ENCODE measurements at places on chromosomes 3 and 15.
A peak's percentile ranks its signal among the peaks of the same experiment; 100 is the strongest.

DNA sequence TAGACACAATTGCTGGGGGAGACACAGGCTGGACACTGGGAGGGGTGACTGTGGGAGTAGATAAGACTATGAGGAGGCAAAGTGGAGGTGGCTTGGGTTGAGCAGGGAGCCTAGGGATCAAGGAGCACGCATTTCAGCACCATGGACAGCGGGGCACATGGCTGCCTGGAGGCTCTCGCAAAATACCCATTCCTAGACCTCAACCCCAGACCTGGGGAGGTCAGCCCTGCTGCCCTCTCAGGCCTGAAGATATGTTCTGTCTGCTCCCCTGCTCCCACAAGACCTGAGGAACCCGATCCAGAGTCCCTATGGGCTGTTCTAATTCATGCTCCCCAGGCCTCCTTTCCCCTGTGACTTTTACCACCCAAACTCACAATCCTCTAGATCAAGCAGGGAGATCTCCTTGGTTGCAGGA, 16.0 kb upstream of the CPEB1 start:
- DNase-seq: peak; percentile 57

DNA sequence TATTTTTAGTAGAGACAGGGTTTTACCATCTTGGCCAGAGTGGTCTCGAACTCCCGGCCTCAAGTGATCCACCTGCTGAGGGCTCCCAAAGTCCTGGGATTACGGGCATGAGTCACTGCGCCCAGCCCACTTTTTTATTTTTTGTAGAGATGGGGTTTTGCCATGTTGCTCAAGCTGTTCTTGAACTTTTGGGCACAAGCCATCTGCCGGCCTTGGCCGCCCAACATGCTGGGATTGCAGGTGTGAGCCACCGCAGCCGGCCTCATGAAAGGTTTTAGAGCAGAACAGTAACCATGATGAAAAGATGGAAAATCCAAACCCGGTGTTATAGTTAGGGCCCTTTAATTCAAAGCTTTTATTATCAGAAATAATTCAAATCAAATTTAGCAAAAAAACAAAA, 15.6 kb upstream of the MB21D2 start:
- no peak for DNase-seq

DNA sequence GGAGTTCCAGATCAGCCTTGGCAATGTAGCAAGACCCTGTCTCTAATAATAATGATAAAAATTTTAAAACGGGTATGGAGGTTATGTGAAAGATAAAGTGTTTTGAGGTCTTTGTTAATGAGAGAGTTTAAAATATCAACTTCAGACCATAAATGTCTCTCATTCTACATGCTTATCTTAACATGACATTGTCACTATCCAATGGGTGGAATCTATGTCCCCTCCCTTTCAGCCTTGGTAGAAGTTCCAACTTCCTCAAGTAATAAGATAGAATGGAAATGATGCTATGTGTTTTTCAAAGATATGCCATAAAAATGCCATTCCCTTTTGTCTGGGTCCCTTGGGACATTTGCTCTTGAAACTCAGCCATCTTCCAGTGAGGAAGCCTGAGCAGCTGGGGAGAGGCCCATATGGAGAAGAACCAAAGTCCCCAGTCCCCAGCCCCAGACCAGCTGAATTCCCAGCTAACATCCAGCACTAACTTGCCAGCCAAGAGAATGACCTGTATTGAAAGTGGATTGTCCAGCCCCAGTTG, 17.0 kb downstream of the RPSA start:
- DNase-seq: no peak

GRCh38 chr3:13046569-13047274, 26.5 kb downstream of the IQSEC1 start:
- no peak for DNase-seq

- no peak for DNase-seq
These were observed 12.0 kb downstream of the TRPM1 start for GRCh38 chr15:31089368-31090047.

- DNase-seq: no peak
These were observed 22.8 kb upstream of the NOX5 start for GRCh38 chr15:68991723-68992122.

- DNase-seq: no peak
These were observed 244.5 kb downstream of the RBMS3 start for GRCh38 chr3:29525254-29525881.

- no peak for DNase-seq
These were observed 102.7 kb upstream of the AGBL1 start for GRCh38 chr15:85976986-85977385.

GRCh38 chr15:90814191-90814821, 54.1 kb upstream of the FURIN start:
- no peak for DNase-seq

DNA sequence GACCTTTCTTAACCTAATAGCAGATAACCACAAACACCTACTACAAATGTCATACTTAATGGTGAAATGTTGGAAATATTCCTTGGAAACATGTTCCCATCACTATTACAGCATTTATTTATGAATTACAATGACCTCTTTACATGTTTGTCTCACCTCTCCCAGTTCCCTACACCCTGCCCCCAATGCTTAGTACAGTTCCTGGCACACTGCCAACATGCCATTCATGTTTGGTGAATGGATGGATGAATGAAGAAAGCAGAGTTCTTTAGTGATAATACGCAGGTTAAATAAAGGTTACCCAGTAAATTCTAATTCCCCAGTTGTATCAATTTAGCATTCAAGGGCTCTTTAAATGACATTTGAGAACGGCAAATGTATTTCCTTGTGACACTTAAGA, 259.9 kb upstream of the ATP11B start:
- DNase-seq: peak; percentile 2

DNA sequence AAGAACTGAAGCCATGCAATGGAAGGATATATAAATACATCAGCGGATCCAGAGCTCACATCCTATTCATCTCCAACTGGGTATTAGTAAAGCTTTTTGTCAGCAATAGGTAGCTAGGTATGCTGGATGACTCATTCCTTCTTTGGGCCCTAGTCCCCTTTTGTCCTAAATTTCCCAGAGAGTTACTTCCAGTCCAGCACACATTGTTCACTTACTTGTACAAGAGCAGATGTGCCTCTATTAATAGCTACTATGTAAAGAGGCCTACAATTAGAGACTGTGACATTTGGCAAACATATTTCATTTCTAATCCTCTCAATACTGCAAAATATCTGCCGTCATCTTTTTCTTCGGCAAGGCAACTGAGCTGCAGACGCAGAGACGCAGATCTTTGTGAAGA, 1.7 kb upstream of the SLC4A7 start:
- no peak for DNase-seq

DNA sequence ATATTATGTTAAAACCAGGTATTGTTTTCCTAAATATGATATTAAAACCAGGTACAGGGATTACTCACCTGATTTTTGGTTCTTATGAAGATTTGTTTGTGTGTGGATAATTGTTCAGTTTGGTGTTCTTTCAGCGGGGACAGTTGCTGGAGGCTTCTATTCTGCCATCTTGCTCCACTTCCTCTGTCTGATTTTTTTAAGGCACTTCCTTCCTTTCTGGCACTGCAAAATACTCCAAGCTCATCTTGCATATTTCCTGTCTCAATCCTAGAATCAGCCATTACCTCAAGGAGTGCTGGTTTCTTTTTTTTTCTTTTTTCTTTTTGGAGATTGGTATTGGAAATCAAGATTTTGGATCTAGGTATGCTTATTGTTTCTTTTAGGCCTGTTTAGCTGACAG, 229.9 kb downstream of the SV2B start:
- DNase-seq: no peak

DNA sequence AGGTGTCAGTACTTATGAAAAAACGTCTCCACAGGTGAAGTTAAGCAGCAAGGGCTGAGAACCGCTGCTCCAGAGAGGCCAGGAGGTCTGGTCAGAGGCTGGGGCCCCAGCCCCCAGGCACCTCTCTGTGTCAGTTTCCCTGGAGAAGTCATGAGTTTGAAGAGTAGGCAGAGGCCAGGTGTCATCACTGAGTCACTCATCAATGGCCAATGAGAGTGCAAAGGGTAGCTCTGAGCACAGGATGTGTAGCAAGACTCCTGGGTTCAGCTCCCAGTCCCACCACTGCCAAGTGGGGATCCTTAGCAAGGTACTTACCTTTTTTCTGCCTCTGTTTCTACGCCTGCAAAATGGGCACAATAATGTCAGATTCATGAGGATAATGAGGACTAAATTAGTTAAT, 47.9 kb downstream of the CORO2B start:
- DNase-seq: peak; percentile 14

DNA sequence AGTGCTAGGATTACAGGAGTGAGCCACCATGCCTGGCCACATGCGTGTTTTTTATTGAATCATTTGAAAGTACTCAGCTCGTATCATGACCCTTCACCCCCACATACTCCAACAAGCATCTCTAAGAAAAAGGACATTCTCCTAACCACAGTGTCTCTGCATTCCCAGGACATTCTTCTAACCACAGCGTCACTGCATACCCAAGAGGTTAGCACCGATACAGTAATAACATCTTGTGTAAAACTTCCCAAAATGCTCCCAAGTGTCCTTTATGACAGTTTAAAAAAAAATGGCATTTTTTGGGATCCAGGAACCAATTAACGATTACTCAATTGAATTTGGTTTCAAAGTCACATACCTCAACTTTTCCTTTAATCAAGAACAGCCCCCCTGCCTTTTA, 39.6 kb downstream of the FLNB start:
- peak; percentile 89 for DNase-seq

GRCh38 chr3:168952551-168952950, 711.0 kb downstream of the MECOM start:
- DNase-seq: peak; percentile 39

All from ACHN (cell line).